AG08395 (cell line): ENCODE measurements at places on chromosomes 16 and 17.

DNA sequence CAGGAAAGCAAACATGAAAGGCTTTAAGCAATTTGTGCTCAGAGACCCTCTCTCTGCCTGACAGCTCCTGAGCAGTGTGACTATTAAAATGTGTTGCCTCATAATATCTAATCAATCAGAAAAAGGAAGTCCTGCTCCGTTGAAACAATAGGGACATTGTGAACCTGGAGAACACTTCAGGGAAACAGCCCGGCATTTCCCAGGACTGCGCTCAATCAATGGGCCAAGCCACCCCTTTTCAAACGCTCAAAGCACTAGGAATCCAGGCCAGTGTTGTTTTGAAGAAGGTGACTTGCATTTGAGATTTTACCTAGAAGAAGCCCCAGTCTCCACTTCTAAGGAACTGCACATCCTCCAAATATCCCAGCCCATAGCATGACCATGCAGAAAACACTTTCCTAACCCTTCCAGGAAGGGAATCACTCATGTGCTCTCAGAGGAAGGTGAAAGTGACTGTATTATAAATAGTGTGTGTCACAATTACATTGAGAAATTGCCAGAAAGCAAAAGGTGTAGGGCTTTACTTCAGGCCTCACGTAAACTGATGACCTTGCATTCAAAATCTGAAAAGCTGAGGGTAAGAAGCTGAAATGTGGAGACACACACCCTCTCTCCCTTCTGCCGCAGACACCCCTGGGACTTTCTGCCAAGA, 19.4 kb downstream of the CDRT4 start:
- no peak for DNase-seq

GRCh38 chr17:31702041-31702440, 157.0 kb downstream of the COPRS start:
- DNase-seq, result no peak

DNA sequence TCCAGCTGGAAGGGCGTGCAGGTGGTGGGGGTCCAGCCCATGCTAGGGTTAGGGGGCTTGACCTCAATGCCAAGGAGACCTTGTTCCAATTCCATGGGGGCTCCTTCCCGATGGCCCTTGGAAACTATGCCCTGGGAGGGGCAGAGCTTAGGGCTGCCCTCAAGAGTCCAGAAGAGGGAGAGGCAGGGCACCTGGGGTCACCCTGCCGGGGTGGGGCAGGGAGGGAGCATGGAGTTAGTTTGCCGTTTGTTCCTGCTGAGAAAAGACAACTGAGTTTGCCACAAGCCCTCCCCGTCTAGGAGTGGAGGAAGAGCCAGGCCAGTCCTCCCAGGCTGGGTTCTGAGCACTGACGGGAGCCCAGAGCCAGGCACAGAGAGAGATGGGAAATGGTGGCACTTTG, 21.4 kb downstream of the MMP15 start:
- DNase-seq, result no peak

DNA sequence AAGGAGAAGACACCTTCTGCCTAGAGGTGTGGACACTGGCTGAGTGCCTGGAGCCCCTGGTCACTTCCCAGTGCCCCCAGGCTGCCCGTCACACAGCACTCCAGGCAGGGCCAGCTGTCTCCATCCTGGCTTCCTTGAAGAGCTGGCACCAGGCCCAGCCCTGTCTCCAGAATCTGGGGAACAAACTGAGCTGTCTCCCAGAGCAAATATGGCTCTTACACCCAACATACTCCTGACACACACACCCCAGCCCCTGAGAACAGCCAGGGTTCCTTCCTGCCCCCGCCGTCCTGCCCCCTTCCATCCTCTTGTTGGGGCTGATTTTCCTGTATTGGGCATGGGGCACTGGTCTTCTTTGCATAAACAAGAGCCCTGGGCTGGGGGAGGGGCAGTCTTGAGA, 9.1 kb downstream of the NHERF1 start:
- DNase-seq, result no peak

GRCh38 chr17:30477774-30478115, 537 bp downstream of the GOSR1 start:
- peak; percentile 32 for DNase-seq

DNA sequence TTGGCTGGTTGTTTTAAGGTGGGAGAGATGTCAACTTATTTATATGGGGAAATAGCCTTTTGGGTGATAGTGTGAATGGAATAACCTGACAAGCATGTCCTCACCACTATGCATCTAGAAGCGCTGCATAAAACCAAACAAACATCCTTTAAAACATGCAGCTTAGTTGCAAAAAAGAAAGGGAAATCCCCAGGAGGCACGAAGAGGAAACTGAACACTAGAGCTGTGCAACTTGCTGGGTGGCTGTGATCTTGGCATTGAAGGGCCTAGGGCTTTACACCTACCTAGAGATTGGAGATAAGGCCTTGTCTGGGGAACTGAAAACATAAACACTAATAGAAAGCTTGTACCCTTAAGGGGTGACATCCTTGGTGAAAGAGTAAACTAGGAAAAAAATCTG, 7.3 kb downstream of the C16orf54 start:
- no peak for DNase-seq

GRCh38 chr17:3915995-3916696, at the start of gene P2RX1:
P2RX1 (minus strand) TSS chr17:3916465; CDS start chr17:3916225, 240 bp downstream.
- DNase-seq, result no peak

GRCh38 chr16:5328546-5328945, 231.0 kb upstream of the EEF2KMT start:
- DNase-seq, result no peak

DNA sequence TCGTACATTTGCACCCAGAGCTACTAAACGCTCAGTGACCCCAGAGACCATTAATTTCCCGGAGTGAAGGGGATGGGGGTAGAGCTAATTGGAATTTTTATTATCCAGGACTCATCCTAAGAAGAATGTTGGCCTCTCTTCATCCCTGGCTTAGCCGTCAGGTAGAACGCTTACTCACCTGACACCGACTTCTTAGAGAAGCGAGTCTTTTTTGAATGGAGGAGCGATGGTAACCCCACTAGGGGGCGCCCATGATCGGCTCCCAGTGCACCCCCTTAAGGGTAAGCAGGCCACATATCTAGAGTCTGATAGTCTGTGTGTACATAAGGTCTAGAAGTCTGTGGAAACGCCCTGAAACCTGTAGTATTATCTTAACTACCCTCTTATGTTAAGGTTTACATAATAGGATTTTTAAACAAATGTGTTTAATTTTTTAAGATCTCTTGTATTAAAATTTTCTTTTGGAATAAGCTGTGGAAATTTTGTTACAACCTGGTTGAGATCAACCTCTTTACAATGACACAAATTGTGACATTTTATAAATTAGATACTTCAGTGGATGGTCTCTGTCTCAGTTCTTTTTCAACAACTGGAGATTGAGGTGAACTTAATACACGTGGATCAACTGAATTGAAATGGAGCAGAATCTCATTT, 229.8 kb downstream of the CPPED1 start:
- peak; percentile 59 for DNase-seq

GRCh38 chr17:75152922-75153779, 1.2 kb downstream of the JPT1 start:
- peak; percentile 29 for DNase-seq

DNA sequence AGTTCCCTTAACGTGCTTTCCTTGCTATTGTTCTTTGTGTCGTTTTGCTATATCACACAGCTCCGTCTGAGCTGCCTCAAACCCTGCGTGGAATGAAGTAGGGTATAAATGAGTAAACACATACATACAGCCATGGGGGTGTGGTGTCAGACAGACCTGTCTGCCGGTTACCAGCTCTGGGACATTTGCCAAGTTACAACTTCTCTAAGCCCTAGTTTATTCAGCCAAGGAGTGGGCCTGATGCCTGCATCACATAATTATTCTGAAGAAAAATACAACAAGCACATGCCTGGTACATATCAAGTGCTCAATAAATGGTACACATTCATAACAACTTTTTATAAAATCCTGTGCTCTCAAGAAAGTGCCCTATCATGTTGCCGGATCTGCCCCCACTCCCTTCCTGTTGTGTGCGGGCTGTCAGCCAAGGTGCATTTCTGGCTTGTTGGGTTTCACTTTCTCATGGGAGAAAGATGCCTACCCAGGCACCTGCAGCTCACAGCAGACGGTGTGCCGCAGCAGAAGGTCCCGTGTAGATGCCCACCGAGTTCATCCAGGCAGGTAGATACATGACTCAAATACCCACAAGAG, 30.5 kb downstream of the SMPD3 start:
- DNase-seq, result no peak

DNA sequence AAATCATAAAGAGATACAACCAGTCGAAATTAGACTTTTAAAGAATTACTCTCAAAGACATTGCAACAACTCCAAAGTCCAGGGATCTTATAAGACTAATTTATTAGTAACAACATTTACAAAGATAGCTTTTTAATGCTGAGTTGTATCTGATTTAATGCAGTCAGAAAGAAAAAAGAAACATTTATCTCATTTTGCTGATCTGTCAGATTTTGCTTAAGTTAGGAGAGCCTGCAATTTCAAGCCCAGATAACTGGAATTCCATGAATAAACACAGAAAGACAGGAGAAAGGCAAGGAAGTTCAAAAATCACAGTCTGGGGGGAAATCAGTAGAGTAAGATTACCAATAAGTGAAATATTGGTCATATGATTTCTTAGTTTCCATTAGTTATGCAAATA, 22.9 kb downstream of the SLFN11 start:
- no peak for DNase-seq

- DNase-seq, result no peak
Measured at GRCh38 chr16:24013054-24013636, 177.4 kb downstream of the PRKCB start.

GRCh38 chr17:73901661-73902415, 257.6 kb upstream of the SDK2 start:
- DNase-seq, result peak; percentile 22

DNA sequence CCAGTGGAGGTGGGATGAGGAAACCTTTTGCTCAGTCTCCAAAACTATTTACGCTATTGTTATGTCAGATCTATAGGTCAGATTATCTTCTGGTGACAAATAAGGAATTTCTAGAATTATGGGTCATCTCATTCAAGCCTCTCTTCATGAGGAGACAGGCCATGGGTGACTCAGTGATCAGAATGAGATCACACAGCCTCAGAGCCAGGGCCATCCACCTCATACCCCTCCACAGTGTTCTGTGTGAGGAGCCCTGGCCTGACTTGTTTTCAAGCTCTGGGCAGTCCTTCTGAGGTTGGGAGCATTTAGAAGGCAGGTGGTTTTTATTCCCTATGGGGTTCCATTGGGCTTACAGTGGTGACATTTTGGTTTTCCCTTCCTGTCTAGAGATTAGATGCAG, 26.5 kb downstream of the YPEL2 start:
- peak; percentile 69 for DNase-seq

GRCh38 chr17:20216853-20217252, 207.7 kb downstream of the SPECC1 start:
- no peak for DNase-seq

DNA sequence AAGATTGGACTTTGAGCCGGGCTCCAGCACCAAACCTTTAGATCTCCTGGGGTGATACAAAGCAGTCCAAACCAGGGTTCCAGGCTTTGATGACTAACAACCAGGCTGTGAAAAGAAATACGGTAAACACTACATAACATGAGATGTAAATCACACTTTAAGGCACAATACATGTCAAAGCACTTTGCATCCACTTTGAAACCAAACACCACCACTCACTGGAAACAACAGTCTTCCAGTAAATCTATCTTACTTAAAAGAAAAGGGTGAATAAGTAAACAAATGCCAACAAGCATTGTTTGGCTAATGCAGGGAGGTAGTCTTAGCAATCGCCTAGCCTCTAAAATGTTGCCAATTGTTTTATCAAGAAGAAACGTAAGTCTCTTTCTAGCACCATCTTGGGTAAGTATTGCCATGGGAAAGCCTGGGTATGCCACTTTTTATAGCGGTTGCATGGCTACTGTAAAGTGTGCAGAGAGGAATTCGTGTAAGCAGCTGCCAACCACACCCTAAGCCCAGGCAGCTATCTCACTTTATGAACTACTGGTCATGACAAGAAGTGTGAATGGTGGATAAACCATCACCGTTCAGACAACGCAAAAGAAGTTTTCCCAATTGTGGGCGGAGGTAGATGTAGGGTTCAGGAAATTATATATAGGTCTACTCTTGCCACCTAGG, 267.4 kb upstream of the PSMD7 start:
- DNase-seq, result no peak

DNA sequence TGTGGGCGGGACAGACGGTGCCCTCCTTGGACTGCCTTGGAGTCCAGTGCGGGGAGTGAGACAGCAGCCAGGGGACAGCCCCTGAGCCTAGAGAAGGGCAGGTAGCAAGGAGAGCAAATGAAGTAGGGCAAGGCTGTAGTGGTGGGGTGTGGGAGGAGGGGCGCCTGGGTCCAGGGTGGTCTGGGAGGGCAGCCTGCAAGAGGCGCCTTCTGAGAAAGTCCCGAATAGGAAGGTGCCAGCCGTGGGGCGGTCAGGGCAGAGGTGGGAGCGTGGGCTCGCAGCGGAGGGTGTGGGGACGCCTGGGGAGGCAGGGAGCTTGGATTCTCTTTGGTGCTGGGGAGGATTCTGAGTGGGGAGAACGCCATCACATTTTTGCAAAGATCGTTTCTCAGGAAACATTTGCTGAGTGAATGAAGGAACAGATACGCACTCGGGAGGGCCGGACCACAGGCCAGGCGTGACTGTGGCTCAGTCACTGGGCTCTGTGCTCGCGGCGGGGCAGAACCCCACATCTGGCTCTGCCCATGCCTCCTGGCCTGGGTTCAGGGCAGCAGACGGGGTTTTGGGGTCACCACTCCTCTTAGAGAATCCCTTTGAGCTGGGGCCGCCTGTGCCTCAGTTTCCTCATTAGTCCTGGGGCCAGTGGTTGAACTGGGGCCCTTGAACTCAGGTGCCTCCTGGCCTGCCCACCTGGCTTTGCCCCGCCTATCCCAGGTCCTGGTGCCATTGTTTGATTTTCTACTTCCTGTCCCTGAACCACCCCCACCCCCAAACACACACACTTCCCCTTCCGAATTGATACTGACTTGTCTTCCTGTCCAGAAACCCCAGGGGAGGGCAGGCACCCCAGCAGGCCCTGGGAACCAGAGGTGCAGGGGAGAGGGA, 4.2 kb downstream of the SNN start:
- DNase-seq, result no peak
